Muscle of arm (tissue), 14 donors: ENCODE measurements at places on chromosomes 12 and 14. TPM values are rescaled to one million over a fixed set of nuclear protein-coding genes. Genes with fewer than 3 reads are reported as not detected.

GRCh38 chr14:38929416-38929815 lies 173.6 kb downstream of the SEC23A start:
- DNase-seq = no peak

GRCh38 chr14:59131938-59132795 lies 56.3 kb upstream of the DAAM1 start:
- DNase-seq = no peak

- no peak for DNase-seq
Measured at GRCh38 chr12:26556916-26557315, 276.1 kb downstream of the ITPR2 start.

DNA sequence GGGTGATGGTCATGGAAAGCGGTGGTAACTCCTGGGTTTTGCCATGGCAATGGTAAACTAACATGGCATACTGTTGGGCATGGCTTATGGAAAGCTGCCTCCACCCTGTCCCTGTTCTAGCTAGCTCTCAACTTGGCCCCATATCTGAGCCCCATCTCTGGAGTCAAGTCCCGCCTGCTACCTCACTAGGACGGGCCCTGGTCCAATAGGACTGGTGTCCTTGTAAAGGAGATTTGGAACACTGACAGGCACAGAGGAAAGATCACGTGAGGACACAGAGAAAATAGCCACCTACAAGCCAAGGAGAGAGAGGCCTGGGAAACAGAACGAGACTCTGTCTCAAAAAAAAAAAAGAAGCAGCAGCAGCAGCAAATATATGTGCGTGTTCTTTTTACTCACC lies 59.8 kb downstream of the RNFT2 start:
- no peak for DNase-seq

DNA sequence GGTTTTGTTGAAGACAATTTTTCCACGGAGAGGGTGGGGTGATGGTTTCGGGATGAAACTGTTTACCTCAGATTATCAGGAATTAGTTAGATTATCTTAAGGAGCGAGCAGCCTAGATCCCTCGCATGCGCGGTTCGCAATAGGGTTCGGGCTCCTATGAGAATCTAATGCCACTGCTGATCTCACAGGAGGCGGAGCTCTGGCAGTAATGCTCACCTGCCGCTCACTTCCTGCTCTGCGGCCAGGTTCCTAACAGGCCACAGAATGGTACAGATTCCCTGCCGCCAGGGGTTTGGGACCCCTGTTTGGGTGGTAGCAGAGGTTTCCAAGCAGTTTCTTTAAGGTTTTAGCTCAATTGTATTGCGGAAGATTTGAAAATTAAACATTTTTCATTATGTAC lies 439.8 kb upstream of the OR4E1 start:
- DNase-seq = no peak

GRCh38 chr12:132277949-132278348 lies 51.4 kb downstream of the GALNT9 start:
- DNase-seq = no peak

GRCh38 chr12:12561371-12562015 lies 1.2 kb downstream of the DUSP16 start:
- DNase-seq = peak; percentile 71

- no peak for DNase-seq
Measured at GRCh38 chr14:65318636-65319506, 93.7 kb upstream of the FUT8 start.

DNA sequence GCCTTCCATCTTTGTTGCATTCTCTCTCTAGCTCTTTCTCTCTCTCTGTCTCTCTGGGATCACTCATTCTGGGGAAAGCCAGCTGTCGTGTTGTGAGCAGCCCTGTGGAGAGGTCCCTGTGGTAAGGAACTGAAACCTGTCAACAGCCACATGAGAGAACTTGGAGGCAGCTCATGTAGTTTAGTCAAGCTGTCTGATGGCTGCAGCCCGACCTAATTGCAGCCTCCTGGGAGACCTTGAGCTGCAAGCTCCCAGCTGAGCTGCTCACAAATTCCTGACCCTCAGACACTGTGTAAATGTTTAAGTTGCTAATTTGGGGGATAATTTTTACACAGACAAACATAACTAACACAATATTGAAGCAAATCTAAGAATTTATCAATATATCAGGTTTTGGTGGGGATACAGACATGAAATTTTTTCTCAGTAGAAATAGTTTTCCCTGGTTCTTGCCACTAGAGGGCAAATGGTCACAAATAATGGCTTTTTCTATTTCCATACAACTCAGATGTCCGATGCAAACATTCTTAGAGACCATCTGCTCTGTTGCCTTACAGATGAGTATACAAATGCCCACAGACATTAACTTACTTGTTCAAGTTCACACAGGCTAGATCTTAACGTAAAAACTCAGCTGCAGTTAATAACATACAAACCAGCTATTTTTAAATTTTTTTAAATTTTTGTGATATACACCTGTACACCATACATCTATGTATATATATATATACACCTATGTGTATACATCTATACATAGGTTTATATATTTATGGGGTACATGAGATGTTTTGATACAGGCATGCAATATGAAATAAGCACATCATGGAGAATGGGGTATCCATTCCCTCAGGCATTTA lies 15.5 kb upstream of the KRR1 start:
- peak; percentile 60 for DNase-seq

- DNase-seq = no peak
Measured at GRCh38 chr12:111393700-111394300, 11.9 kb upstream of the SH2B3 start.

DNA sequence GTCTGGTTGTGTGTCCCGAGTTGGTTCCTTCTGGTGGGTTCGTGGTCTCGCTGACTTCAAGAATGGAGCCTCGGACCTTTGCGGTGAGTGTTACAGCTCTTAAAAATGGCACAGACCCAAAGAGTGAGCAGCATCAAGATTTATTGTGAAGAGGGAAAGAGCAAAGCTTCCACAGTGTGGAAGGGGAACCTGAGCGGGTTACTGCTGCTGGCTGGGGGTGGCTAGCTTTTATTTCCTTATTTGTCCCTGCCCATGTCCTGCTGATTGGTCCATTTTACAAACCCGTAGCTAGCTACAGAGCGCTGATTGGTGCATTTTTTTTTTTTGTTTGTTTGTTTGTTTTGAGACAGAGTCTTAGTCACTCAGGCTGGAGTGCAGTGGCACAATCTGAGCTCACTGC lies 29.3 kb downstream of the FGF6 start:
- no peak for DNase-seq

- DNase-seq = no peak
Measured at GRCh38 chr12:130715150-130715997, 725 bp downstream of the RIMBP2 start.

- no peak for DNase-seq
Measured at GRCh38 chr12:67996347-67996746, 7.1 kb downstream of the IFNG-AS1 start.

DNA sequence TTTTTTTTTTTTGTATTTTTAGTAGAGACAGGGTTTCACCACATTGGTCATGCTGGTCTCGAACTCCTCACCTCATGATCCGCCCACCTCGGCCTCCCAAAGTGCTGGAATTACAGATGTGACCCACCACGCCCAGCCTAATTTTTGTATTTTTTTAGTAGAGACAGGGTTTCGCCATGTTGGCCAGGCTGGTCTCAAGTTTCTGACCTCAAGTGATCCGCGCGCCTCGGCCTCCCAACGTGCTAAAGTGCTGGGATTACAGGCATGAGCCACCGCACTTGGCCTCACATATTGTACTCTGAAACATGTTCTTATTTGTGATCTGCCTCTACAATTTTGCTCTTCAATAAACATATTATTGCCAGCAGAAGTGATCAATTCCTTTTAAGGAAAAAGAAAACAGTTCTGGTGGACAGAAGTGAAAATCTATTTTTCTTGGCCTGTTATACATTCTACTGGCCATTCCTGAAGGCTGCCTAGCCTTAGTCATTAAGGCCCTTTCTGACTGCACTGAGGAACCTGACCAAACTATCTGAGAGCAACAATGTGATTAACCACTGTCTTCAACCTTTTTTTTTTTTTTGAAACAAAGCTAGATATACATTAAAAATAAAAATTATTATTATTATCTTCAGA lies 36.1 kb downstream of the SNX6 start:
- DNase-seq = no peak

- DNase-seq = no peak
Measured at GRCh38 chr14:53894456-53894855, 62.2 kb downstream of the BMP4 start.

DNA sequence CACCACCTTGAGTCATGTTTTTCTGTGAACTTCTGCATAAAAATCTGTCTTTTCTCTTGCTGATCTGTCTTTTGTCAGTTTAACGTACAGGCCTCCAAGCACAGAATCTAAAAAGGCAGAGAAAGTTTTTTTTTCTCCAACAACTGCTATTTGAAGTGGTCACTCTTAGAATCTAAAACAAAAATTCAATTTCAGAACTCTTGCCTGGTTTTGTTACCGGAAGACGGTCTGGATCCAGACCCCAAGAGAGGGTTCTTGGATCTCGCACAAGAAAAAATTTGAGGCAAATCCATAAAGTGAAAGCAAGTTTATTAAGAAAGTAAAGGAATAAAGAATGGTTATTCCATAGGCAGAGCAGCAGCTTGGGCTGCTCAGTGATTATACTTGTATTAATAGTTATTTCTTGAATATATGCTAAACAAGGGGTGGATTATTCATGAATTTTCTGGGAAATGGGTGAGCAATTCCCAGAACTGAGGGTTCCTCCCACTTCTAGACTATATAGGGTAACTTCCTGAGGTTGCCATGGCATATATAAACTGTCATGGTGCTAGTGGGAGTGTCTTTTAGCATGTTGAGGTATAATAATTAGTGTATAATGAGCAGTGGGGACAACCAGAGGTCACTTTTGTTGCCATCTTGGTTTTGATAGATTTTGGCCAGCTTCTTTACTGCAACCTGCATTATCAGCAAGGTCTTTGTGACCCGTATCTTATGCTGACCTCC lies 150.0 kb upstream of the PLEKHA5 start:
- peak; percentile 33 for DNase-seq

DNA sequence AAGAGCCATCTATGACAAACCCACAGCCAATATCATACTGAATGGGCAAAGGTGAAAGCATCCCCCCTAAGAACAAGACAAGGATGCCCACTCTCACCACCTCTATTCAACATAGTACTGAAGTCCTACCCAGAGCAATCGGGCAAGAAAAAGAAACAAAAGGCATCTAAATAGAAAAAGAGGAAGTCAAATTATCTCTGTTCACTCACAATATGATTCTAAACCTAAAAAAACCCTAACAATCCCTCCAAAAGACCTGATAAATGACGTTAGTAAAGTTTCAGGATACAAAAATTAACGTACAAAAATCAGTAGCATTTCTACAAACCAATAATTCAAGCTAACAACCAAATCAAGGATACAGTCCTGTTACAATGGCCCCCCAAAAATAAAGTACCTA lies 26.9 kb downstream of the MDM1 start:
- DNase-seq = no peak

DNA sequence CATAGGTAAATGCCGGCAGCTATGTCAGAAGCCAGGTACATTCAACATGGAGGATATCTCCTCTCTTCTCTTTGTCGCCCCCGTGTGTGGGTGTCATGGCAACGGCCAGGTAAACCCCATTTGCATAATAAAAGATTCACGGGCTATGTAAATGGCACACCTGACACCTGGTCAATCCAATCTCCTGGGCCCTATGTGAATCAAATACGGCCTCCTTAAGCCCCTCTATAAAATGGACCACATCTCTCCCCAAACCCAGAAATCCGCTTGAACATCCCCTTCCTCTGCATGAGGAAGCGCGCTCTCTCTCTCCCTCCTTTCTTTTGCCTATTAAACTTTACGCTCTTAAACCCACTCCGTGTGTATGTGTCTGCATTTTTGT lies 363.7 kb downstream of the SOX5 start:
- DNase-seq = no peak

NDRG2 gene
- 110 TPM for polyA plus RNA-seq

TAC3 gene
- polyA plus RNA-seq = 1.3 TPM

E2F7 gene
- polyA plus RNA-seq = 2.6 TPM

FOXN4 gene
- polyA plus RNA-seq = 0.18 TPM

ESR2 gene
- polyA plus RNA-seq = not detected

SERPINA5 gene
- polyA plus RNA-seq = 3.0 TPM
